ENCODE measurements at places on chromosomes 1 and 21. TPM values are rescaled to one million over a fixed set of nuclear protein-coding genes. Genes with fewer than 3 reads are reported as not detected.

The ABCA4 gene
- total RNA-seq, result 0.40 TPM

The NR1I3 gene
- not detected for total RNA-seq

The CLCA1 gene
- not detected for total RNA-seq

The CDA gene
- 4.3 TPM for total RNA-seq

The DIRAS3 gene
- total RNA-seq, result 2.2 TPM

The SHISAL2A gene
- total RNA-seq, result 1.3 TPM

The ITGB2 gene
- total RNA-seq, result 56.7 TPM

The GREM2 gene
- 1.0 TPM for total RNA-seq

The SLC35F3 gene
- total RNA-seq, result not detected

The SLC16A4 gene
- 20.5 TPM for total RNA-seq

The ALDH4A1 gene
- 13.0 TPM for total RNA-seq

The PRELP gene
- 200 TPM for total RNA-seq

The PDPN gene
- total RNA-seq, result 22.7 TPM

The HSPA6 gene
- 13.4 TPM for total RNA-seq

GRCh38 chr1:199585392-199585791 is 442.1 kb upstream of the NR5A2 start:
- no peak for DNase-seq

GRCh38 chr1:109923131-109923945 is 12.7 kb downstream of the CSF1 start:
- peak; percentile 54 for DNase-seq

- DNase-seq, result no peak
These were observed 200.8 kb downstream of the RASAL2 start for GRCh38 chr1:178294654-178295053.

DNA sequence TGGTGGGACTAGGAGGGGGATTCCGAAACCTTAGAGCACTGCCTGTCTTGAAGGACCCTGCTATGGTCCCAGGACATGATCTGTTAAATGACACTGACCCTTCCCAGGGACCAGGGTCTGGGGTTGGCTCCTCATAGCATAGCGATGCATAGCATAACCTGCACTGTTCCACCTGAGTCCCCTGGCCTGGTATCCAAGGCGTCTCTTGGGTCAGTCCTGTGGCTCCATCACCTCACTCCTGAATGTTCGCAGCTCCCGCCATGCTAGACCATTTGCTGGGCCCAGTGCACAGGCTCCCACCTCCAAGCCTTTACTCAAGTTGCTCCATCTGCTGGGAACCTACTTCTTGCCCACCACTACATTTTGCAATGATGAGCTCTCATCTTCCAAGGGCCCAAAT is 39.0 kb upstream of the MAGOH start:
- no peak for DNase-seq

GRCh38 chr1:71074681-71075080 is 6.2 kb downstream of the ZRANB2 start:
- DNase-seq, result no peak

DNA sequence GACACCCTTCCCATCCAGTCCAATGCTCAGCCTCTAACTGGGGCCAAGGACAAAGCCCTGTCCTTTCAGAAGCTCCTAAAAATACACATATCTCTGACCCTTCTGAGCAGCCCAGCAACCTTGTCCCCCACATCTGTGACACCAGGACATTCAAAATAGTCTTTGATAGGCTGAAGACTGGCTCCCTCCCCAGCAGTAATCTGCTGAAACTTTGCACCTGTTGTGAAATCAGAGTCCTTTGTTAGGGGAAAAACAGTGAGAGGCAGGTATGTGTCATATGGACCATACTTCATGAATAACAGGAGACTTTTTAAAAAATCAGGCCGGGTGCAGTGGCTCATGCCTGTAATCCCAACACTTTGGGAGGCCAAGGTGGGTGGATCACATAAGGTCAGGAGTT is 82.4 kb upstream of the VAMP3 start:
- no peak for DNase-seq

GRCh38 chr1:213953806-213954205 is 34.0 kb upstream of the PROX1 start:
- no peak for DNase-seq

GRCh38 chr1:113912594-113913311 is 7.6 kb downstream of the DCLRE1B start:
- DNase-seq, result no peak

- peak; percentile 71 for DNase-seq
These were observed 129.7 kb downstream of the DUSP10 start for GRCh38 chr1:221612047-221612777.

DNA sequence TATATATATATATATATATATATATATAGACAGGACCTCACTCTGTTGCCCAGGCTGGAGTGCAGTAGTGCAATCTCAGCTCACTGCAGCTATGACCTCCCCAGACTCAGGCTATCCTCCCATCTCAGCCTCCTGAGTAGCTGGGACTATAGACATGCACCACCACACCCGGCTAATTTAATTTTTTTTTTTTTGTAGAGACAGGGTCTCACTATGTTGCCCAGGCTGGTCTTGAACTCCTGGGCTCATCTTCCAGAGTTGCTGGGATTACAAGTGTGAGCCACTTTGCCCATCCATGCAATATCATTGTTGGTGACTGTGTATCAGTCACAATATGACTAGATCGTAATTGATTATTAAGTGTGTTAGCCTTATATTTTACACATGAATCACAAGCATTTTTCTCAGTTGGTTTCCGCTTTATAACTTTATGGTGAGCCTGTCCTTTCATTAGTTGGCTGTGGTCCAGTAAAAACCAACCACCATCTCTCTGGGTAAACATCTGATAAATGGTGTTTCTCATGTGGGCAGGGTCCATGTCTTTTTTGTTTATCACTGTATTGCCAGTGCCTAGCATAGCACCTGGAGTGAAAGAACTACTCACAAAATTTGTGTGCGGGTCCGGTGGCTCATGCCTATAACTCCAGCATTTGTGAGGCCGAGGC is 63.6 kb downstream of the MYOM3 start:
- no peak for DNase-seq

GRCh38 chr21:28639737-28640136 is 352.9 kb downstream of the LTN1 start:
- no peak for DNase-seq

- DNase-seq, result peak; percentile 45
These were observed 12.0 kb downstream of the SPATC1L start for GRCh38 chr21:46171996-46172862.

GRCh38 chr1:147246910-147247655 is 4.6 kb downstream of the CHD1L start:
- DNase-seq, result no peak
